ENCODE measurements at places on chromosomes 3 and 15. TPM values are rescaled to one million over a fixed set of nuclear protein-coding genes. Genes with fewer than 3 reads are reported as not detected.

- no peak for DNase-seq
Measured at GRCh38 chr3:53287131-53287629, 31.4 kb upstream of the TKT start.

GRCh38 chr3:125967156-125967555, 1.8 kb upstream of the ROPN1B start:
- DNase-seq = no peak

DNA sequence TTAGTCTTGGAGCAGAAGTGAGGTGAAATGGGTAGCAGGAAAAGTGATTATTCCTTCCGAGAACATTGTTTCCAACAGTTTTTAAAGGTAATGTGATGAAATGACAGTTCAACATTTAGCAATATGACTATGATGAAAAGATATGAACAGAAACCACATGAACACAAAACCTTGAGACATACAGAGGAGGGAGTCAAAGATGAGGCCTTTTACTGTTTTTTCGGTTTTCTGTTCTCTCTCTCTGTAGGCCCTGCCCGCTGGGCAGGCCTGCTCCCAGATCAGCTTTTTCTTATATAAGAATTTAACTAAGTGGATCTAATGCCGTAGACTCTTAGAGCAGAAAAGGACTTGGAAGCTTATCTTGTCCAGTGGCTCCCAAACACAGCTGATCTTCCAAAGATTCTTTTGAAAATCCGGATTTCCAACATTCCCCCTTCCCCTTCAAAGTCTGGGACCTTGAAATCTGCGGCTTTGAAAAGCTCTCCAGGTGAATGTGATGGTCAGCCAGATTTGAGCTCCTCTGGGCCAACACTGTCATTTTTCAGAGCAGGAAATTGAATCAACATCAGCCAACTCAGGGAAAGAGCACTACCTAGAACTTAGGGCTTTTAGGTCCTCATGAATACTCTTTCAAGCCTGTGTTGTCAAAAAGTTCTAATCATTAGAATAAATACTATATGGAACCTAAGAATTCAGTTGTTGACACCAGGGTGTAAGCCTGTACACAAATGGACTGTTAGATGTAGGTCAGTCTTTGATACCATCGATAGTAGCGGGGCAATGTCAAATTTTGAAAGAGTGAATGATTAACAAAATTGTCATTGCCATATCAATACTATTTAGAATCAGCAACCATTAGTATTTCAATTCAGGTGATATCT, 372.7 kb downstream of the SHQ1 start:
- DNase-seq = no peak

Gene C15orf39
- total RNA-seq = 22.8 TPM

Gene SLC30A4
- total RNA-seq = 1.3 TPM

DNA sequence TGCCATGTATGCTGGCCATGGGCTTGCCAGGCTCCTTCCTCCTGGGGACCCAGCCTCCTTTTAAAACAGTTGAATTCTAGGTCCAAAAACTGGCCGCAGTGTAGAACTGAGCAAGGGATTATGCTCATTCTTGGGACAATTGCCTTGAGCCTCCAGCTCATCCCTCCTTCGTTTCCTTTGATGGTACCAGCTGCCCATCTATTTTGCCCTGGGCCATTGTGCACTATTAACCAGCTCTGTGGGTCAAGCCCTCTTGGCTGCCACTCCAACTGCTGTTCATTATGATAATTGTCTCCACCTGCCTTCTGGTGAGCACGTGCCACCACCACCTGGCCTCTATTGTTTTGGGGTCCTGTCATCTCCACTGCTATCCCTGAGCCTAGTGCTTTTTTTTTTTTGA, 75.8 kb upstream of the SYN2 start:
- DNase-seq = no peak

DNA sequence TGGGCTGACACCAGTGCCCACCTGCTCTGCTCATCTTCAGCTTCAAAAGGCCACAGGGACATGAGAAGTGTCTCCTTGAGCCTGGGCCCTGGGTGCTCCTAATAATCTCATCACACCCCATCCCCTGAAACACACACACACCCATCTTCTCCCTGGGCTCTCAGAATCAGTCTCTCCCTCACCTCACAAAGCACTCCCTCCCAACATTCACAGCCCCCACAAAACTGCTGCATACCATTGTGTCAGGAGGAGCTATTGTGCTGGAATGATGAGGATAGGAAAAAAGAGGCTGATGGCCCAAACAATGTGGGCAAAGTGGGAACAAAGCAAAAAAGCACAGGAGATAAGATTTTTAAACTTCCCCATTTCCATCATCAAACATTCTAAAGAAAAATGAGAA, 16.8 kb downstream of the FOXP1 start:
- no peak for DNase-seq

Measured in activated naive CD4-positive, alpha-beta T cell treated with anti-CD3 and anti-CD28 coated beads, Interleukin-2, amount 50 U/mL, for 72 hours (primary cell).